ENCODE measurements at places on chromosomes 6 and 20.

DNA sequence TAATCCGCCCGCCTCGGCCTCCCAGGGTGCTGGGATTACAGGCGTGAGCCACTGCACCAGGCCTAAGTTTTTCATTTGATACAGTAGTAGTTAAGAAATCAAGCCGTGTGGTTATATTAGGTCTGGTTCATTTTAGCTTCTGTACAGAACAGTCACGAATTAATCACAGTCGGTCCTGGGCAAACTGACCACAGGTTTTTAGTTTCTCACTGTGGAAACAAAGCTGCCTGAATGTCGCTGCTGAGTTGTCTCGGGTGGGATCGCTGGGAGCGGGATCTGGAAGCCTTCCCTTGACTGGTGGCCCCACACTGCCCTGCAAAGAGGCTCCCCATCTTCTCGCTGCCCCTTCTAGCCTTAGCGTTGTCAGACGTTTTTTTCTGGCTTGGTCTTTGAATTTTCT is 18.6 kb downstream of the UCKL1 start:
- no peak for DNase-seq

DNA sequence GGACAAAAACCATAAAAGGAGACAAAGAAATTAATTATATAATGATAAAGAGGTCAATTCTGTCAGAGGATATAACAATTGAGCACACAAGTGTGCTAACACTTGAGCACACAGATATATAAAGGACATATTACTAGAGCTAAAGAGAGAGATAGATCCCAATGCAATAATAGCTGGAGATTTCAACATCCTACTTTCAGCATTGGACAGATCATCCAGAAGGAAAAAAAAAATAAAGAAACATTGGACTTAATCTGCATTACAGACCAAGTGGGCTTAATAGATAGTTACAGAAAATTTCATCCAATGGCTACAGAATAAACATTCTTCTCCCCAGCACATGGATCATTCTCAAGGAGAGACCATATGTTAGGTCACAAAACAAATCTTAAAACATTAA is 9.9 kb downstream of the VNN1 start:
- no peak for DNase-seq

DNA sequence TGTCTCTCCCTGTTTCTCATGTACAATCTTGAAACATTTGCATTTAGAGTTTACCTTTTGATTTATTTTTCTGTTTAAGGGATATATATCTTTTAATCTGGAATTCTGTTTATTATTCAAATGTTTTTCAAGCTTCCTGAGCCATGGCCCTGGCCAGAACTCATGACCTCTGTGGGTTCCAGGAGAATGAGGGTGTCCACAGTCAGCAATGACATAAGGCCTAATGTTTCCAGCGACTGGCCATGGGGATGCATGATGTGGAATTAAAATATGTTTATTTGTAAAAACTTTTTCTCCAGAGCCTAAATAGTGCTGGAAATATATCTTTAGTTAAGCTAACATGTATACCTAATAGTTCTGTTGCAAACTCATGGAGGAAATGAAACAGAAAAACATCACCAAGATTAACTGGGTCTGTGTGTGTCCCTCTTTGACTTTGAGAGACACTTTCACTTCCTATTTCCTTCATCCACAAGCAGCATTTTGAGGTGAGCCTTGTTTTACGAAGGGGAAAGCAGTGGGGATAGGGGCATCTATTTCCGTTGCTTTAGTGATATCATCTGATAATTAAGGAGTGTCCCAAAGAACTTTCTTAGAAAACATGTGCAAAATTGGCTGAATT is 87.6 kb downstream of the SMOC2 start:
- no peak for DNase-seq

DNA sequence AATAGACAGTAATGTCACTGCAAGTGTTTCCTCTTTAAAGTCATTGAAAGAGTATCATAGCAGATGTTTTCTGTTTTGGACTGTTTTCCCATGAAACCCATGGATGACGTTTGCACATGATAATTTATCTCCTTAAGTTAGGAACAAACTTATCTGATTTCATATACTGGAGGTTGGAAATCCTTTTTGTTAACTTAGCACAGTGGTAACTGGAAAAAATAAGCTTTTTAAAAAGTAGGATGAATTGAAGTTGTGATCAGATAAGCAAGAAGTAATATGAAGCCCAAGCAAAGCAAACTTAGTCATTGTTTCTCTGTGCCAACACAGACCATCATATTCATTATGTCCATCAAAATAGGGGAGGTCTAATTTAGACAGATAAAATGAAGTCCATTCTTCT is 61.6 kb downstream of the PLCB4 start:
- no peak for DNase-seq

Measured in HCT116 (cell line).